Lung (tissue), 17 donors: ENCODE measurements at places on chromosomes 2 and 18. TPM values are rescaled to one million over a fixed set of nuclear protein-coding genes. Genes with fewer than 3 reads are reported as not detected.
A peak's percentile ranks its signal among the peaks of the same experiment; 100 is the strongest.

GRCh38 chr2:176833671-176834070 is 378.9 kb upstream of the HNRNPA3 start:
- H3K27ac ChIP-seq: no peak overlapping the region
- no peak for DNase-seq
- H3K36me3 ChIP-seq: no peaks in the 10 kb centered on the region
- H3K4me3 ChIP-seq: no peak overlapping the region

GRCh38 chr2:85551698-85552678 is 9.3 kb downstream of the GGCX start:
- peak; percentile 83 for DNase-seq
- H3K4me1 ChIP-seq: no peaks in the 10 kb centered on the region
- peaks cover 28% of the 10 kb centered on the region for H3K36me3 ChIP-seq
- no peaks in the 10 kb centered on the region for H3K27me3 ChIP-seq

Gene ATP8B1
- 42.0 TPM for total RNA-seq

- H3K4me1 ChIP-seq: no peaks in the 10 kb centered on the region
- peak within 1 kb of the TSS; percentile 66 for H3K4me3 ChIP-seq
- peak within 1 kb of the TSS; percentile 3 for H3K27ac ChIP-seq
- H3K27me3 ChIP-seq: no peaks in the 10 kb centered on the region
- DNase-seq: peak; percentile 69
- no peaks in the 10 kb centered on the region for H3K36me3 ChIP-seq
Measured at GRCh38 chr18:46071653-46072375, at the start of gene PSTPIP2. Gene PSTPIP2, minus strand, starts transcription at chr18:46072260. Its CDS starts 72 bp downstream, at chr18:46072188.

DNA sequence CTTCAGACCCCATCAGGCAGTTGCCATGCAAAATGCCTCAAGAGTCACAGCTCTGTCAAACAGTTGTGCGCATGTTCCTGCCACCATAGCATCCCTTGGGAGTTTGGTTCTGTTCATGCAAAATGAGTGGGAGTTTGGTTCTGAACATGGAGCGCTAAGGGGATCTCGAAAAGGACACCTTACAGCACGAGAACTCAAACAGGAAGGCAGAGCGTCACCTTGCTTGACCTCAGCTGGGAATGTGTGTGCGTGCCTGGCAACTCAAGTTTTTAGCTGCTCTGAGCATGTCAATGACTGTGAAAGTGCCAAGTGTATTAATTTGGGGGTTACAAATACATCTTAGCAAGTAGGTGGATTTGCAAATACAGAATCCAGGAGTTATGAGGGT is 16.6 kb downstream of the MALL start:
- no peak for DNase-seq
- no peaks in the 10 kb centered on the region for H3K36me3 ChIP-seq
- H3K27me3 ChIP-seq: no peaks in the 10 kb centered on the region
- peak overlapping the region; percentile 75 for H3K27ac ChIP-seq
- H3K4me1 ChIP-seq: no peaks in the 10 kb centered on the region
- H3K4me3 ChIP-seq: no peak overlapping the region

DNA sequence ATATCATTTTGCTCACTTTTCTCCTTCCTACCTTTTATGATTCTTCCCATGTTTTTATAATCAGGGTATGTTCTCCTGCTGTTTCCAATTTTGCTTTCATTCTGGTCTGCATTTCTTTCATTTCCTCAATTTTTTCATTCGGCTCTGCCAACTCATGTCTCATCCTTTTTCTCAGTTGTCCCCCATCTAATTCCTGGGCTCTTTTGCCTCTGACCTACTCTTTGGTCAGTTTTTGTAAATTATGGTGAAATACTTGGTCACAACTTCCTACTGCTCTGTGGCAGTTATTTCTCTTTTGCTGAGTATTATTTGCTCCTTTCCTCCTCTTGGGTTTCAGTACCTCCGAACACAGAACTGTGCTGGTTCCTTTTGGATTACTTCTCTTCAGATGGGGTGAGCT is 27.5 kb downstream of the MYO7B start:
- H3K27me3 ChIP-seq: no peaks in the 10 kb centered on the region
- no peaks in the 10 kb centered on the region for H3K36me3 ChIP-seq
- H3K4me3 ChIP-seq: no peak overlapping the region
- H3K4me1 ChIP-seq: no peaks in the 10 kb centered on the region

Gene IL1R1
- total RNA-seq: 163 TPM

DNA sequence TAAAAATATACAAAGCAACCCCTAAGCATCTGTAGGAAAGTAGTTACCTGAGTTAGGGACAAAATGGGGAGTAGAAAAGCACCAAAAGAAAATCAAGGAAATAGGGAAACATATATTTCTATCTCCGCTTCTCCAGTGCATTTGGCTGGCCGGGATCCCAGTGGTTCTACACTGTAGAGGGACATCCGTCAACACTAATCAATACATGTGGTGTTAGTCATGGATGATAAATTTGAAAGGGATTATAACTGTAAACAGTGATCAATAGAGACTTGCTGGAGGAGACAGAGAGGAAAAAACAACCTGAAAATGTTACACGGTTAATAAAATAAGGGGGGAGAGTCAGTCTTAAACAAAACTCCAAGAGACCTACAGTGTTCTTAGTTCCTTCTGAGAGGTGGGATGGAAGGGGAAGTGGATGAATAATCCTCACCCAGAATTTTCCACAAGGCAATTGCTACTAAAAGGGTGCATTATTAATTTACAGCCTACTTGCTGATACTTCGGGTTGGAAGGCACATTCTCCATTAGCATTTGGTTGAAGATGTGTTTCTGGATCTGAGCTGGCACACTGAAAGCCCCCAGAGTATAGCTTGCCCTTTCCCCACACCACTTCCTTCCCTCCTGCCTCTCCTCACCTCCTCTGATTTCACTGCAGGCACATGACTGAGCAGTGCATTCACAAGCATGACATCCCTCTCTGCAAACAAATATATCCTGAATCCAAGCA is 530.0 kb downstream of the BCL11A start:
- no peaks in the 10 kb centered on the region for H3K27me3 ChIP-seq
- H3K27ac ChIP-seq: no peak overlapping the region
- no peak overlapping the region for H3K4me3 ChIP-seq
- H3K36me3 ChIP-seq: no peaks in the 10 kb centered on the region
- no peak for DNase-seq

Gene COPS9
- total RNA-seq: 113 TPM

- H3K27ac ChIP-seq: no peak overlapping the region
- H3K4me1 ChIP-seq: no peaks in the 10 kb centered on the region
- H3K36me3 ChIP-seq: no peaks in the 10 kb centered on the region
- H3K4me3 ChIP-seq: no peak overlapping the region
- H3K27me3 ChIP-seq: no peaks in the 10 kb centered on the region
Measured at GRCh38 chr2:75311993-75312392, 112.7 kb upstream of the TACR1 start.

- H3K27ac ChIP-seq: peak overlapping the region; percentile 97
- H3K27me3 ChIP-seq: no peaks in the 10 kb centered on the region
- no peak overlapping the region for H3K4me3 ChIP-seq
- H3K4me1 ChIP-seq: peaks cover 49% of the 10 kb centered on the region
- no peaks in the 10 kb centered on the region for H3K36me3 ChIP-seq
Measured at GRCh38 chr2:20615068-20615465, 35.8 kb downstream of the HS1BP3 start.

DNA sequence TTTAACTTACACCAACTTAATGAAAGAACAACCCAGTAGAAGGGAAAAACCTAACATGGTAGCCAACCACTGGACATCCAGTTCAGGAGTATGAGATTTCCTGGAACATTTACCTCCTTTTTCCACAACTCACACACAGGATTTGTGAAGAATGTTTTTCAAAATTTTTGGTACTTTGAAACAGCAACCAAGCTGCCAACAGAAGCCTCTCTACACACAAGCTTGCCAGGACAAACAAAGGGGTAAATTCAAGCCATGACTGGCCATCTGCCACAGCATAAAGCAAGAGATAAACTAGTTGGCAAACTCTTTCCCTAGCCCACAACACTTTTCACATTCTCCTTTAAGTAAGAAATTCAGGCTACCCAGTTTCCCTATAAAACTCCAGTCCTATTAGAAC is 21.4 kb downstream of the MGAT4A start:
- no peak for DNase-seq
- no peak overlapping the region for H3K4me3 ChIP-seq
- peak overlapping the region; percentile 18 for H3K27ac ChIP-seq
- peaks cover 10% of the 10 kb centered on the region for H3K4me1 ChIP-seq
- H3K27me3 ChIP-seq: peaks cover 4% of the 10 kb centered on the region
- no peaks in the 10 kb centered on the region for H3K36me3 ChIP-seq

Gene TSPYL6
- 0.20 TPM for total RNA-seq

- H3K4me1 ChIP-seq: peaks cover 16% of the 10 kb centered on the region
- peak overlapping the region; percentile 42 for H3K27ac ChIP-seq
- no peaks in the 10 kb centered on the region for H3K27me3 ChIP-seq
- H3K4me3 ChIP-seq: no peak overlapping the region
Measured at GRCh38 chr2:3523551-3524041, 4.3 kb upstream of the ADI1 start.

- H3K27ac ChIP-seq: no peak overlapping the region
- H3K36me3 ChIP-seq: peaks cover 30% of the 10 kb centered on the region
- DNase-seq: no peak
- no peaks in the 10 kb centered on the region for H3K4me1 ChIP-seq
- no peaks in the 10 kb centered on the region for H3K27me3 ChIP-seq
Measured at GRCh38 chr2:88575051-88575450, 52.2 kb downstream of the EIF2AK3 start.

- H3K36me3 ChIP-seq: no peaks in the 10 kb centered on the region
- H3K27ac ChIP-seq: no peak overlapping the region
- no peaks in the 10 kb centered on the region for H3K27me3 ChIP-seq
- no peaks in the 10 kb centered on the region for H3K4me1 ChIP-seq
- no peak overlapping the region for H3K4me3 ChIP-seq
Measured at GRCh38 chr2:149000158-149000938, 38.2 kb upstream of the LYPD6B start.

DNA sequence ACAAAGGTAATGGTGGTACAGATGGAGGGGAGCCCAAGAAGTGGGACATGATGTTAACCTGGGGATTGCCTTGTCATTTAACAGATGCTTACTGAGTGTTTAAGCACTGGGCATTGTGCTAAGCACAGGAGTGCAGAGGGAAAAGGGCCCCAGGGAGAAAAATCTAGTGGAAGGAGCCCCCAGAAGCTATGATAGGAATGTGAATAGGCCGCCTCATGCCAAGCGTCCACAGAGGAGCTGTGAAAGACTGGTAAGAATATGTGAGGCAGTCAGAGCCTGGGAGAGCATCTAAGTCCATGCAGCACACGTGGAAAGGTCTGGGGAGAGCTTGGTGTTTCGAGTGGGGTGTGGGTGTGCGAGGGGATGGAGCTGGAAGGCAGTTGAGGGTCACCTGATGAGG is 5.5 kb downstream of the ZNF532 start:
- no peaks in the 10 kb centered on the region for H3K27me3 ChIP-seq
- no peak overlapping the region for H3K27ac ChIP-seq

DNA sequence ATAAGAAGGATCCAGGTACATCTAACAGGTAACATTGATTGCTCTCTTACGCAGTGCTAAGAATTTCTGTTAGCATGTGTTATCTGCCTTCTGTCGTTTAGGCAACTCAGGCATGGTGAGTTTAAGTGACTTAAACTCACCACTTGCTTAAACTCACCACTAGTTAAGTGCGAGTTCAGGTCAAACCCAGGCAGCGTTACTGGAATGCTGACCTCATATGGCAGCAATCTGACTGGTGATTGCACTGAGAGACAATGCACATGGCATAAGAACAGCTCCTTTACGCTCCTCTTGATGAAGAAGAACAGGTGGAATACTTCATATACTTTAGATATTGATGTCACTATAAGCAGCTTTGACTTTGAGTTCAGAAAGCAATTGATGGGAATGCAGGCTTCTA is 954.1 kb downstream of the SOCS6 start:
- no peaks in the 10 kb centered on the region for H3K27me3 ChIP-seq
- no peak overlapping the region for H3K4me3 ChIP-seq
- no peaks in the 10 kb centered on the region for H3K4me1 ChIP-seq

Gene CFC1
- total RNA-seq: 9.1 TPM

Gene PASK
- total RNA-seq: 16.2 TPM

- peak; percentile 63 for DNase-seq
- H3K27ac ChIP-seq: no peak overlapping the region
Measured at GRCh38 chr2:106104332-106105062, 89.6 kb downstream of the UXS1 start.

GRCh38 chr2:168611091-168611490 is 155.0 kb downstream of the CERS6 start:
- H3K4me1 ChIP-seq: no peaks in the 10 kb centered on the region
- peak; percentile 35 for DNase-seq
- no peak overlapping the region for H3K27ac ChIP-seq
- peaks cover 5% of the 10 kb centered on the region for H3K36me3 ChIP-seq

Gene DNAJC5G
- not detected for total RNA-seq

Gene VWA3B
- 29.2 TPM for total RNA-seq

DNA sequence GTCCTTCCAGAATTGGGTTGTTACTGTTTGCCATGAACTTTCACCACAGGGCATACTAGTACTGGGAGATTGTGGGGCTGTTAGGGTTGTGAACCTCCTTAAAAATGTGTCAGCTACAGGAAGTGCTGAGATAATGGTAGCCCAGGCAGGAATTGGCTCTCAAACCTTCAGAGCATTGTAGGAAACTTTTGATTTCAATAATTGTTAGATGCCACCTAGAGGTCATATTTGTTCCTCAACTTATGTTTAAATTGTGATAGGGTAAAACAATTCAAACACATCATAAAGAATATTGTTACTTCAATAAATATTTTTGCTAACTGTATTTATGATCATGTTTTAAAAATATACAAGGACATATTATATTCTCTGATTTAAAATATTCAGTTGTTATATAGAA is 594.6 kb downstream of the ADCYAP1 start:
- peaks cover 1% of the 10 kb centered on the region for H3K4me1 ChIP-seq
- no peaks in the 10 kb centered on the region for H3K27me3 ChIP-seq
- H3K36me3 ChIP-seq: no peaks in the 10 kb centered on the region
- DNase-seq: no peak

- no peak overlapping the region for H3K27ac ChIP-seq
- peak; percentile 68 for DNase-seq
Measured at GRCh38 chr18:49041435-49042245, 90.9 kb upstream of the SMAD7 start.

Gene CPO
- total RNA-seq: not detected

Gene VWC2L
- 0.57 TPM for total RNA-seq

DNA sequence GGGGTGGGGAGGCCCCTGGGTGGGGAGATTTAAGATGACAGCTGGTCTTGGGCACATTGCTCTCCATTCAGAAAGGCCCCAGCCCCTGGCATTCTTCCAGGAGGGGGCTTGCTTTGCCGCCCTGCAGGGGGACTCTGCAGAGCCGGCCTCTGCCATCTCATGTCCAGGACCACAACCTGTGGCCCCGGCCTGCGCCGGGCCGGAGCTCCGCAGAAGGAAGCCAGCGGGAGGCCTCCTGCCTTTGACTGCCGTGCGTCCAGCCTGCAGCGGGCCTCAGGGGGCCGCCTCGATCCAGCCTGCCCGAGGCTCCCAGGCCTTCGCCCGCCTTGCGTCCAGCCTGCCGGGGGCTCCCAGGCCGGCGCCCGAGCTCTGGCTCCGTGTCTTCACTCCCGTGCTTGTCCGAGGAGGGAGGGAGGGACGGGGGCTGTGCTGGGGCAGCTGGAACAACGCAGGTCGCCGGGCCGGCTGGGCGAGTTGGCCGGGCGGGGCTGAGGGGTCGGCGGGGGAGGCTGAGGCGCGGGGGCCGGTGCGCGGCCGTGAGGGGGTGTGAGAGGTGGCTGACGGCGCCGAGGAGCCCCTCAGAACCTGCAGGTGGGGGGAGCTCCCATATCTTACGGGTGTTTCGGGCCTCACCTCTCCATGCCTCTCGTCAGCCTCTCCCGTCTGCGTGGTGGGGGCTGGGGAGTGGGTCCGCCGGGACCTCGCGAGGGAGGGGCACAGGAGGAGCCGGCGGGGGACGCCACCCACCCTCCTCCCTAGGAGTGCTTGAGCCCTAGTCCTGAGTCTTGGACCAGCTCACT is 20.4 kb downstream of the GPC1 start:
- no peaks in the 10 kb centered on the region for H3K36me3 ChIP-seq
- peaks cover 14% of the 10 kb centered on the region for H3K4me1 ChIP-seq
- peaks cover 2% of the 10 kb centered on the region for H3K27me3 ChIP-seq
- DNase-seq: peak; percentile 58
- H3K4me3 ChIP-seq: no peak overlapping the region

Gene CAPN14
- total RNA-seq: 0.26 TPM
